ENCODE measurements at places on chromosomes 16 and 17.

GRCh38 chr17:50111673-50112655 lies 16.8 kb downstream of the PDK2 start:
- H3K36me3 ChIP-seq: peaks cover 26% of the 10 kb centered on the region
- no peak overlapping the region for H3K4me3 ChIP-seq
- H3K27ac ChIP-seq: peak overlapping the region; percentile 98
- H3K27me3 ChIP-seq: no peaks in the 10 kb centered on the region
- DNase-seq: peak; percentile 73

DNA sequence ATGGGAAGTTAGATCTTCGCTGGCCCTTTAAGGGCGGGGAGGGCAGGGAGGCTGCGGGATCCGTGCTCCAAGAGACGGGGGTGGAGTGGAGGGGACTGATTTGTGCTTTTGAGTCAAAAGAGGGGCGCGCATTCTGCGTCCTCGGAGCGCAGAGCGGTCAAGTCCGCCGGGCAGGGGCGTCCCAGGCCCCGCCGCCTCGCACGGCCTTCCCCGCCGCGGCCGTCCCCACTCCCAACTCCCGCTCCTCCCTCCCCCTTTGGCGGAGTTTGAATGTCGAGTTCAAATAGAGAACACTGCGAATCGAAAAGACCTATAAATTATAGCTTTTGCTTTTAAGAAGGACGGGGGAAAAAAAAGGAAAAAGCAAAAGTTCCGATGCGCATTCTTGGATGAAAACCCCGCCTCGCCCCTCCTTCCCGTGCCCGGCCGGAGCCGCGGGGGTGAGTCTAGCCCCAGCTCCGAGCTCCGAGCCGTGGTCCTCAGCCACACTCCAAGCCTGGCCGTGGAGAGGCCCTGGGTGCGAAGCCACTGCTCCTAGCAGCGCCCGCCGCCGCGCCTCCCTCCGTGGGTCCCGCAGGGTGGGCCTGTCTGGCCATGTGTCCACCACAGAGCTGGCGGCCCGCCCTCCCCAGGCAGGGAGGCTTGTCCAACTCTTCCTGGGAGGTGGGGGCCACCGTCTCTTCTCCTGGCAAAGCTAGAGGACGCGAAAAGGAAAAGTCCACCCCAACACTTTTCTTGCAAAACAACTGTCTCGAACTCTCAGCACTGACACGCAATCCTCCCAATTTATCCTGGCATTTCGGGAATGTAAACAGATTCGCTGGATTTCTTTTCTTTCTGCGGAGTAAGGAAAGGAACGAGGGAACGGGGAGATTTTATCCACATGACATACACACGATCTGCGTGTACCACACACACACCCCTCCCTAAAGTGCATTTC lies 3.6 kb downstream of the CBX8 start:
- H3K36me3 ChIP-seq: no peaks in the 10 kb centered on the region
- H3K4me3 ChIP-seq: peak overlapping the region; percentile 52
- peak overlapping the region; percentile 35 for H3K27ac ChIP-seq
- peaks cover 25% of the 10 kb centered on the region for H3K27me3 ChIP-seq
- H3K4me1 ChIP-seq: peaks cover 71% of the 10 kb centered on the region

DNA sequence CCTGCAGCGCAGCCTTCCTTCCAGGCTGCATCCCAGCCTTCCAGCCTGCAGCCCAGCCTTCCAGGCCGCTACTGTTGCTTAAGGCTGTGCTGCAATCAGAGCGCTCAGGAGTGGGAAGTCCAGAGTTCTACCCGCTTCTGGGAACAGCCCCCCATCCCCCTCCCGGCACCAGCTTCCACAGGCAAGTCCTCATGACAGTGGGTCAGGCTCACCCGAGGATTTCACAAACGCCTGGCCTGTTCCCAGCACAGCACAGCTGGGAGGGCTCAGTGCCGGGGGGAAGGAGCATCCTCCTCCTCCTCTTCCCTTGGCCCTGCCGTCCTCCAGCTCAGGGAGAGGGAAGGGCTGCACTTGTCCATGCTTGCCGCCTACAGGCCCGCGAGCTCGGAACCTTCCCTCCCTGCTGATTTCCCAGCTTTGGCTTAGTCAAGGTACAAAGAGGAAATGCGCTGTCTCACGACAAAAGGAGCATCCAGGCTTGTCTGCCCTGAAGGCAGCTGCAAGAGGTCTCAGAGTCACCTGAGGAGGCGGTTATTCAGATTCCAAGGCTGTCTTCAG lies 8.3 kb downstream of the SOCS3 start:
- H3K27ac ChIP-seq: peak overlapping the region; percentile 90
- H3K27me3 ChIP-seq: no peaks in the 10 kb centered on the region
- peaks cover 39% of the 10 kb centered on the region for H3K4me1 ChIP-seq
- H3K4me3 ChIP-seq: no peak overlapping the region
- peak; percentile 97 for DNase-seq

GRCh38 chr17:75811174-75811573 lies 26.6 kb downstream of the UNK start:
- H3K36me3 ChIP-seq: peaks cover 64% of the 10 kb centered on the region
- H3K27me3 ChIP-seq: no peaks in the 10 kb centered on the region
- H3K27ac ChIP-seq: no peak overlapping the region
- no peak overlapping the region for H3K4me3 ChIP-seq

- H3K27ac ChIP-seq: no peak overlapping the region
- H3K4me1 ChIP-seq: no peaks in the 10 kb centered on the region
- no peaks in the 10 kb centered on the region for H3K27me3 ChIP-seq
Observed at GRCh38 chr17:16150251-16150856, 65.0 kb downstream of the NCOR1 start.

DNA sequence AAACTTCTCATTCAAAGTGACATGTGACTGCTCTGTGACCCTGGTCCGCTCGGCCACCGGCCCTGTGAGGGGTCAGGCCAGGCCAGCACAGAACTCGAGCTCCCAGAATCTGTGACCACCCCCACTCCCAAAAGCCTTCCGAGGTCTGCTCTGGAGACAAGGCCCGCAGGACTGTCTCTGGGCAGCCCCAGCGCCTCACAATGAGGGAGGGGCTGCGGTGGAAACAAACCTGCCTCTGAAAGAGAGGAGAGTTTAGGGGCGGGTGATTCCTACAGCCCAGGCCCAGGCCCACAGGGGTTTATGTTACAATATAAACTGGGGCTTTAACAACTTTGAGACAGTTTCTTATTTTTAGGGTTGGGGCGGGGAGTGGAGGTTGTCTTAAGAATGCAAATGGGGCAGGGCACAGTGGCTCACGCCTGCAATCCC lies 19.9 kb downstream of the IGFBP4 start:
- peaks cover 13% of the 10 kb centered on the region for H3K27me3 ChIP-seq
- no peak overlapping the region for H3K4me3 ChIP-seq
- H3K4me1 ChIP-seq: no peaks in the 10 kb centered on the region

- no peaks in the 10 kb centered on the region for H3K36me3 ChIP-seq
- peaks cover 7% of the 10 kb centered on the region for H3K27me3 ChIP-seq
- no peak within 1 kb of the TSS for H3K27ac ChIP-seq
Observed at GRCh38 chr17:76141212-76142038, at the start of gene FOXJ1. Gene FOXJ1 (minus strand): TSS chr17:76141245. CDS start chr17:76140395, 850 bp downstream.

- H3K4me1 ChIP-seq: peaks cover 8% of the 10 kb centered on the region
- H3K27ac ChIP-seq: no peak overlapping the region
- H3K27me3 ChIP-seq: no peaks in the 10 kb centered on the region
- no peak overlapping the region for H3K4me3 ChIP-seq
- no peak for DNase-seq
Observed at GRCh38 chr17:8966926-8967325, 1.4 kb upstream of the PIK3R5 start.

DNA sequence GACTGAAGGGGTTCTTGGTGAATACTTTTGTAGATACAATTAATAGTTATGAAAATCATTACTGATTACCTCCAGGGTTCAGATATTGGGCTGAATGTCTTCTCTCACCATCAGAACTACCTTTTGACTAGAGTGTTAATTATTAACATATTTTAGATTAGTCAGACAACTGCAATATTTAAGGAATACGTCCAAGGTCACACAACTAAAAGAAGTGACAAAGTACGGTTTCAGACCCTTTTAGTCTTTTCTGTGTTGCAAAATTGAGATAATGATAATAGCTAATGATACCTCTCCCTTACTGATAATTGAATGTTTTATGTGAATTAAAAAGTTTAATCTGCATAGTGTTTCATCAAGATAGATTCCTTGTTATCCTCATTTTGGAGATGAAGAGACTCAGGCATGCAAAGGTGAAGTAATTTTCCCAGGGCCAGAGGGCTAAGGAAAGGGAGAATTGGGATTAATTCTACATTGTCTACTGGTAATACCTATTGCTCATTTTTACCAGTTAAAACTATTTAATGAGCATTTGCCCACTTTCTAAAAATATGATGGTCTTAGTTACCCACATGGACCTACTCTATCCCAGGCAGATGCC lies 107.3 kb downstream of the WWOX start:
- peaks cover 16% of the 10 kb centered on the region for H3K4me1 ChIP-seq
- H3K36me3 ChIP-seq: no peaks in the 10 kb centered on the region
- H3K27me3 ChIP-seq: no peaks in the 10 kb centered on the region
- no peak for DNase-seq
- H3K4me3 ChIP-seq: no peak overlapping the region
- no peak overlapping the region for H3K27ac ChIP-seq

- peaks cover 50% of the 10 kb centered on the region for H3K4me1 ChIP-seq
- no peaks in the 10 kb centered on the region for H3K36me3 ChIP-seq
- no peak for DNase-seq
Observed at GRCh38 chr17:42920922-42921321, 20.3 kb downstream of the G6PC1 start.

GRCh38 chr17:57296231-57296630 lies 39.9 kb downstream of the MSI2 start:
- H3K4me1 ChIP-seq: no peaks in the 10 kb centered on the region
- DNase-seq: no peak
- peaks cover 8% of the 10 kb centered on the region for H3K36me3 ChIP-seq
- no peak overlapping the region for H3K27ac ChIP-seq

DNA sequence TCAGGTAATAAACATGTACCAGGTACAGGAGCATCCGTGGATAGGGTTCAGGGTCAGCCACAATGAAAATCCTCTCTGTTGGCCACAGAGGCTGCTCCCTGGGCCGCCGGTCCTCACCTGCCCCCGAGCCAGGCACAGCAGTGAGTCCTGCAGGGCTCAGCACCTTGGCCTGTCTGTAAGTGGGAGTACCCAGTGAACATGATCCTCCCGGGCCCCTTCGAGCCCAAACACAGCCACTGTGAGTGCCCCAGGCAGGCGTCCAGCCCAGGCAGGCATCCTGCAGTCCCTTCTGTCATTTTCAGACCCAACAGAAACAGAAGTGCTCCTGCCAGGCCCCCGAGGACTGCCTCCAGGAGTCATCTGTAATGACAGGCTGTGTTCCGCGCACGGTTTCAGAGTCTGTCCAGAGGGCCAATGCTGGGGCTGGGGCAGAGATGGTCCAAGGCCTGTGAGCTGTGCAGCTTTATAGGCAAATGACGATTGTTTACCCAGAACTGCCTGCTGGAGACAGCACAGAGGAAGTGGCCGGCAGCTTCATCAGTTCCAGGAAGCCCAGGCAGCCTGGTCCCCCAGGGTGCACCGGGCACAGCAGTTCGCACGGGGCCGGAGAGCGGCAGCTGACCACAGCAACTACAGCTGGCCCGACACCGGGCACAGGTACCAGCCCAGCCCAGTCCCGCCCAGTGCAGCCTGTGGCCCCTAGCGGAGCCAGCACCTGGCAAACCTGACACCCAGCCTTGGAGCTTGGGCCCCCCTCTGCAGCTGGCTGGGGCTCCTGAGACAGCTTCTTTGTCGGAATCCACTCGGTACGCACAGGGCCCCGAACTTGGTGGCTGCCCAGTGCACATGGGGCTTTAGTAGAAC lies 13.2 kb downstream of the SLC7A5 start:
- peak overlapping the region; percentile 61 for H3K27ac ChIP-seq
- no peaks in the 10 kb centered on the region for H3K27me3 ChIP-seq
- peaks cover 4% of the 10 kb centered on the region for H3K36me3 ChIP-seq
- peak; percentile 83 for DNase-seq

DNA sequence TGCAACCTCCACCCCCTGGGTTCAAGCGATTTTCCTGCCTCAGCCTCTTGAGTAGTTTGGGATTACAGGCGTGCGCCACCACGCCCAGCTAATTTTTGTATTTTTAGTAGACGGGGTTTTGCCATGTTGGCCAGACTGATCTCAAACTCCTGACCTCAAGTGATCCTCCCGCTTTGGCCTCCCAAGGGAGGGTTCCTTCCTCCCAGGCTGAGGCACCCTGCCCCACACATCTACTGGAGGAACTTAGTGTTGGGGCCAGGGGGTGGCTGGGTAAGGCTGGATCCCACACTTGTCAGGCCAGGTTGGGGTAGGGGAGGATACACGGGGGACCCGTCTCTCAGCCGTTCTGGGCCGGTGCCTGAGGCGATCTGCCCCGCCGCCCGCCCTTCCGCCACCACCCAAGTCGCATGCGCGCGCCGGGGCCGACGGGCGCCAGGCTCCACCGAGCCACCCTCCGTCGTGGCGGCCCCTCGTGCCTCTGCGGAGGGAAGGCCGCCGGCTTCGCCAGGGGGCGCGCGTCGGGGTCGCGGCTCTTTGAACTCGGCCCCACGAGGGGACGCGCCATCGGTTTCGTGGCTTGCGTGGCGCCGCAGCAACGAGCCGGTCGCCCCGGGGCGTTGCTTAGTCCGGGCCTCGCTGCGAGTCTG lies 15.9 kb downstream of the GRB7 start:
- no peaks in the 10 kb centered on the region for H3K36me3 ChIP-seq
- DNase-seq: peak; percentile 28
- peaks cover 5% of the 10 kb centered on the region for H3K4me1 ChIP-seq
- peak overlapping the region; percentile 90 for H3K27ac ChIP-seq

DNA sequence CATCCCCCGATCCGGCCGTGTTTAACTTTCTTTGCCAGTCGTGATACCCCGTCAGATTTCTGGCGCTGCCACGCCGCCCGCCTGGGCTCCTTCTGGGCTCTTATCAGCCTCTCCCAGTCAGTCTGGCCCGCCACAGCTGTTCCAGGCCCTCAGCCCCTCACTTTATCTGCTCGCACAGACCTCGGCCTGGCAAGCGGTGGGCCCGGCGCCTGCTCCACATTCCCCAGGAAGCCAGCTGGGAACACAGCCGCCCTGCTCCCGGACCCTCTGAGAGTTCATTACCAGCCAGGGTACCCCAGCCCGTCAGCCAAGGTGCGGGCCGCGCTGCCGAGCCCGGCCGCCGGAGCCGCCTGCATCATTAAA lies 157.5 kb downstream of the ZNF423 start:
- DNase-seq: peak; percentile 70
- H3K4me1 ChIP-seq: peaks cover 8% of the 10 kb centered on the region
- H3K27ac ChIP-seq: peak overlapping the region; percentile 75
- peak overlapping the region; percentile 30 for H3K4me3 ChIP-seq
- no peaks in the 10 kb centered on the region for H3K36me3 ChIP-seq

- peak overlapping the region; percentile 80 for H3K27ac ChIP-seq
- DNase-seq: peak; percentile 66
- H3K27me3 ChIP-seq: no peaks in the 10 kb centered on the region
Observed at GRCh38 chr17:81550830-81551457, 1.2 kb downstream of the FAAP100 start.
